M059J (cell line): ENCODE measurements at places on chromosomes 16 and 17.
A peak's percentile ranks its signal among the peaks of the same experiment; 100 is the strongest.

- peak; percentile 43 for DNase-seq
Observed at GRCh38 chr16:50021544-50021943, 3.5 kb upstream of the CNEP1R1 start.

GRCh38 chr16:49600976-49601375, 227.4 kb downstream of the C16orf78 start:
- no peak for DNase-seq

DNA sequence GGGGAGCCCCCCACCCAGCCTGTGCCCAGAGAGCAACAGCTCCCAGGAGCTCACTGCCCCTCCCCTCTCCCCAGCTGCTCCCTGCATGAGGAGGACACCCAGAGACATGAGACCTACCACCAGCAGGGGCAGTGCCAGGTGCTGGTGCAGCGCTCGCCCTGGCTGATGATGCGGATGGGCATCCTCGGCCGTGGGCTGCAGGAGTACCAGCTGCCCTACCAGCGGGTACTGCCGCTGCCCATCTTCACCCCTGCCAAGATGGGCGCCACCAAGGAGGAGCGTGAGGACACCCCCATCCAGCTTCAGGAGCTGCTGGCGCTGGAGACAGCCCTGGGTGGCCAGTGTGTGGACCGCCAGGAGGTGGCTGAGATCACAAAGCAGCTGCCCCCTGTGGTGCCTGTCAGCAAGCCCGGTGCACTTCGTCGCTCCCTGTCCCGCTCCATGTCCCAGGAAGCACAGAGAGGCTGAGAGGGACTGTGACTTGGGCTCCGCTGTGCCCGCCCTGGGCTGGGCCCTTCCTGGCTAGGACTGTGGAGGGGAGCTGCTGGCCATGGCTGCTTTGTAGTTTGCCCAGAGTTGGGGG, 584 bp downstream of the TCAP start:
- peak; percentile 40 for DNase-seq

DNA sequence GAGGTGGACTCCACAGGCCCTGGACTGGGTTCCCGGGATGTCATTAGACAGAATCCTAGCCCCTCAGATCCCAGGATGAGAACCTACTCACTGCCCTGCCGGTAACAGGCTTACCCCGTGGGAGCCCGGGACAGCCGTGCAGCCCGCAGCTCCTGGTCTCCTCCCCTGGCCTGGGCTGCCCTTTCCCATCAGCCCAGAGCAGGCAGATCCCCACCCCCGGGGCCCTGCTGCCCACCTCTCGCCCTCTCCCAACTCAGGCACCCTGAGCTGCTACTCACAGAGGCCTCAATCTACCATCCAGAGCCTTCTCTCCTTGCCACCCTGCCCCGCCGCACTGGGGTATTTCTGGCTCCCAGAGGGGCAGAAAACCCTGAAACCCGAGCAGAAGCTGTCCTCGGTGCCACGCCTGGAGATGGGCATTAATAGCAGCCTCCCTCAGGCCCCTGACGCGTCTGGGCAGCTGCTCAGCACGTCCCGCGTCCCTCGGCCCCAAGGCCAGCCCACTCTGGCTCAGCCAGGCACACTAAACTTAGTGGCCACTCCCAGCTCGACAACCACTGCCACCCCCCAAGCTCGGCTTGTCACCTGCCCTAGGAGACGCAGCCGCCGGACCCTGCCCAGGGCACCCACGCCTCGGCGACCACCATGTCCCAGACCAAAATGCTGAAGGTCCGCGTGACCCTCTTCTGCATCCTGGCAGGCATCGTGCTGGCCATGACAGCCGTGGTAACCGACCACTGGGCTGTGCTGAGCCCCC, at the start of gene CACNG1:
TSS of gene CACNG1 (plus strand) at position 539 of the 757 bp plus-strand sequence. CDS start at position 646, 107 bp downstream.
- DNase-seq, result no peak

- no peak for DNase-seq
Observed at GRCh38 chr17:79818026-79818758, 21.0 kb downstream of the CBX4 start.

GRCh38 chr16:10172848-10173655, 9.2 kb downstream of the GRIN2A start:
- DNase-seq, result peak; percentile 99

DNA sequence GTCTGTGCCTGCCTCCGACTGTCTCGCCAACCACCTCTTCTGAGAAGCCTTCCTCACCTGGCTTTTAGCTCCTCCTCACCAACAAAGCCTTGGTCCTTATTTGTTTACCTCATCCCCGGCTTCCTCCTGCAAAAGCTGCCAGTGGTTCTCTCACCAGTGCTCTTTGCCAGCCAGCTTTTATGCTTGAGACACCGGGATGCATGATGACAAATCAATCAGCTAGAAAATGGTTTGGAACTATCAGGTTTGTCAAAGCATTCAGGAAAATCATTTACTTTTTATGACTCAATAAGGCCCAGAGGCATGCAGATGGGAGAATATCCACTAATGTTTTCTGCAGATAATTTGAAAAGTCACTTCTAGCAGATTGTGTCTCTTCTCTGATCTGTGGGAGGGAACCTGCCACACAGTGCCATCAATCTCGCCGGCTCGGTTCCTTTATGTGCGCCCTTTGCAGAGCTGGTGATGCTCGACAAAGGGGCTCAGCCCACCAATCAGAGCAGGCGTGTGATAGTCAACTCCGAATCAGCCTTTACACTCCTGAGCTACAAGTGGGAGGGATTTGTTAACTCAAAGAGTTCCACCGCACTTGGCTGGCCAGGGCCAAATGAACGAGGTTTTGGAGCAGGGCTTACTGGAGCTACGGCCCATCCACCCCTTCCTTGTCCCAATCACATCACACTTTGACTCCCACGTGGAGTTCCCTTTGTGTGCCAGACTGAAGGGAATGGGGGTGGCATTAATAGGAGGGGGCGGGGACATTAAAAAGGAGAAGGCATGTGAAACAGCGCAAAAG, 85.8 kb downstream of the MRC2 start:
- DNase-seq, result no peak

GRCh38 chr17:82323514-82324234, 6.3 kb upstream of the CD7 start:
- no peak for DNase-seq

DNA sequence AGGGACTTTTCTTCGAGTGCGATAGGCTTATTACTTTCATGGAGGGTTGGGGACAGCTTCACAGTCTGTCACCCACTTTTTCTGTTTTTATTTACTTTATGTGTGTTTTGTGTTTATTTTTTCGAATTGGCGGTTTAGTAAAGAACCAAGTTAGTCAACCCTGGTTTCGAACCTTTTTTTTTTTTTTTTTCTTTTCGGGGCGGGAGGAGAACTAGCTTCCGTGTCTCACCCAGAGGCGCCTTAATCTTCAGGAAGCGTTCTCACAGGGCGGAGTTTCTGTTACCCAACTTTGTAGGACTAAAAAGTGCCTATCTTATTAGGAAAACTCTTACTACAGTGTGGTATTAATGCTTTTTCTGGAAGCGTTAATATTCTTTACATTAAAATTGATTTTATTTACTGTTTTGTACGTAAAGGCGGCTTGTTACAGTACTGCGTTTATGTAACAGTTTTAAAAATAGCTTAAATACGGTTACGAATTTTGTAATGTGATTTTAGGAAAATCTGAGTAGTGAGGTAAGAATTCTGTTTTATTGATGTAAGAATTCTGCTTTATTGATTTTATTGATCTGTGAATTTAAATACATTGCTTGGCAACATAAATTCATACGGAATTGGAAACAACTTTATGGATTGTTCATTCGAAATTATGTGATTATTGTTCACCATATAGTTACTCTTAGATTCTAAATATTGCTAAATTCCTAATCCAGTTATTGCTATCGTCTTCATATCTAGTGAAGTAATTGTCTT, 885 bp downstream of the ZNF207 start:
- peak; percentile 72 for DNase-seq

- DNase-seq, result no peak
Observed at GRCh38 chr16:84606081-84606875, 11.6 kb downstream of the COTL1 start.

GRCh38 chr17:45050481-45051059, 862 bp downstream of the DCAKD start:
- peak; percentile 47 for DNase-seq

DNA sequence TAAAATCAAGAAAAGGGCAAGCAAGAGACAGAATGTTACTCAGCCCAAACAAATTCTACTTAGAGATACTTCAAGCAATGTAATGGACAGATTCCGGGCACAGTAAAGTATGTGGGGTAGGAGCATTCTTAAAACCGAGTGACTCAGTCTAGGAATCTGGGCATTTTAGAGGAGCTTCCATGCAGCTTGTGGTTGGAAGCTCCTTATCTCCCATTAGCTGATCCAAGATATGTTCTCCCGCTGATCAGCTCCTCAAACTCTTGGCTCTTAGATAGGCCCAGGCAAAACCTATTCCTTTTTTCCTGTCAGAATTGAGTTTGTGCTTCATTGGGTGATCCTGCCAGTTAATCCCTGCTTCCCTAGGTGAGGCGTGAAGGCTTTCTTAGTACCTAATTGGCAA, 303.3 kb downstream of the CEP112 start:
- DNase-seq, result peak; percentile 13

GRCh38 chr17:37541880-37542660, 52.4 kb downstream of the DUSP14 start:
- DNase-seq, result no peak

DNA sequence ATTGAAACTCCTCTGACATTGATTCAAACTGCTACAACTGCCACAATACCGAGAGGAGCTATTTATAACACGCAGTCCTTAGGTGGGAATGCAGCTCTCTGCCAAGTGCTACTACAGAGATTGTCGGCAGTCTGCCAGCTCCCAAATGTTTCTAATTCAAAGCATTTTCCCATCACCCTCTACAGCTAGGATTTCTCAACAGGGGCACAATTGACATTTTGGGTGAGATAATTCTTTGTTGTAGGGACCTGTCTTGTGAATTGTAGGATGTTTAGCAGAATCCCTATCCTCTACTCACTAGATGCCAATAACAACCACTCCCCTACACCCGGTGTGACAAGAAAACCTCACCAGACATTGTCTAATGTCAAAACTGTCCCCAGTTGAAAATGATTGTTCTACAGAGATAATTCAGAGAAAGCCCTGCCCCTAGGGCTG, 7.8 kb upstream of the N4BP1 start:
- peak; percentile 43 for DNase-seq

- no peak for DNase-seq
Observed at GRCh38 chr16:1871974-1872635, at the start of gene MEIOB. Gene MEIOB (minus strand): TSS chr16:1872164. CDS start chr16:1868175, 3,989 bp downstream.
